ENCODE measurements at places on chromosomes 2 and 18.

DNA sequence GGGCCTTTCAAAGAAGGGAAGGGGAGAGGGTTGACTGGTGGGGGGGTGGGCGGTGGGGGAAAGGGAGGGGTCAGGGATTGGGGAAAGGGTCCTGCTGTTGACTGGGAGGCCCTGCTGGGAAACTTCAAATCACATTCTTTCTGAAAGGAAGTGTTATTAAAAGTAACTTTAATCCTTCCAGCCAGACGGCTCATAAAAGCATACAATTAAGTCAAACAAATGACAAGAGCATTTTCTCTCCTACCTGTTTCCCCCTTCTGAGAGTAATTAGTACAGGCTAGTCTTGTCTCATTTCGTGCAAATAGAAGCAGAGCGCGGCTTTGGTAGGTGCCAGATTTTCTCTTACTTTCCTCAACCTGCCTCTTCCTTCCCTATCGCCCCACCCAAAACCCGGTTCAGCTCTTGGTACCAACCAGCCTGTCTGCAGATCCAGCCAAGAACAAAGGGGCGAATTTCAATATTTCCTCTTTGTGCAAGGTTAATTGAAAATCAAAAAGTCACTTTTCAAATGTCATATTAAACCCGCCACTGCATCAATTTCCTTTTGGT is 2112.6 kb upstream of the PIK3C3 start:
- DNase-seq, result peak; percentile 75

GRCh38 chr18:21513741-21514140 is 86.8 kb downstream of the ESCO1 start:
- DNase-seq, result no peak

- DNase-seq, result no peak
Observed at GRCh38 chr2:105845976-105846375, 101.3 kb downstream of the NCK2 start.

- DNase-seq, result no peak
Observed at GRCh38 chr18:37568671-37569070, 3.1 kb upstream of the CELF4 start.

DNA sequence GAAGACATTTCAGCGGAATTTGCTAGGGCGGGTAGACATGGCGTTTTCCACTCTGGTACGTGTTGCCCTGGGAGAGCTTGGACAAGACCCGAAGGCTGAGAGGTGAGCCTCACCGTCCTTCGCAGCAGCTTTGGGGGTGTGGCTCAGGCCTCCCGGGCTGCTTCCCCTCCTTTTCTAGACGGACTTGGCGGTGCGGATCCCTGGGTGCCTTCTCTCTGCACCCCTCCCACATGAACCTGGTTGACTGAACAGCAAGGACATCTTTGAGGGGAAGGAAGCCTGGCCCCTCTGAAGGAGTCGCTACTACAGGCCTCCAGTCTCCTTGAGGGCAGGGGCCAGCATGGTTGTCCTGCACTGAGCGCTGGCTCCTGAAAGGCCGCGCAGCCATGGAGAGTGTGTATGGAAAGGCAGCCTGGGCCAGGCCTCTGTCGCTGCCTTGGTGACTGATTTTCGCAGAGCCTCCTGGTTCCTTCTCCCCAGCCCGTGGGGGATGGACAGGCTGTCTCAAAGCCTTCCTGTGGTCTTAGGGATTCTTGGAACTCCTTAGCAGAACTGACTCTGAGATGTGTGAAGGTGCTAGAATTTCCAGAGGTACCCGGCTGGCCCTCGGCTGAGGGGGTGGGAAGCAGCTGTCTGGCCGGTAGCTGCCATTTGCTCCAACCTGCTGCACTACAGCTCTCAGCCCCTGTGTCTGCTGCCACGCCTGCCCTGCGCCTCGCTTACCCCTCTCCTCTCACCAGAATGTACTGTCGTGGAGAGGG is 9.9 kb downstream of the CNNM4 start:
- no peak for DNase-seq

DNA sequence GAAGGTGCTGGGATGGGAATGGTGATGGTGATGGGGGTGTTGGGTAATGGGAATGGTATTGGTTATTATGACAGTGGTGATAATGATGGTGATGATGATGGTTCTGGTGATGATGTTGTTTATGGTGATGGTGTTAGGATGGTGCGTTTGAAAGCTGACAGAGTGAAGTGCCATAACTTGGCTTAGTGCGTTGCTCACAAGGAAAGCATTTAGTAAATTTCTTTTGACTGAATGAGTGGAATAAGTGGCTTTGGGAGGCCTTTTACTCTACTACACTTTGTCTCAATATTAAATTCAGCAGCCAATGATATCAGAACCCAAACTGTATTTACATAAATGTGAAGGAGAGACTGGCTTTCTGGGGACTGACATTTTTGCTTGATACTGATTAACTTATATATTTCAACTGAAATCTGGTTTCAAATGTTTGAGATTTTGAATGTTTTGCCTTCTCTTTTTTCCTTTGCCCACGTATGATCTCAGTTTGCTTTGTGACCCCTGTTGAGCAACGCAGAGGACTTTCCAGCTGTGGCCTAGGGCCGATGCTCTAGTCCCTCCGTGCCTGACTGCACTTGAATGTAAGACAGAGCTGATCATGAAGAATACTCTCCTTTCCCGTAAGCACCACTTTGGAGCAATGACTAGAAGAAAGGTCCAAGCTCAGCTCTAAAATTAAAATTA is 128.5 kb upstream of the SH3BP4 start:
- DNase-seq, result no peak

DNA sequence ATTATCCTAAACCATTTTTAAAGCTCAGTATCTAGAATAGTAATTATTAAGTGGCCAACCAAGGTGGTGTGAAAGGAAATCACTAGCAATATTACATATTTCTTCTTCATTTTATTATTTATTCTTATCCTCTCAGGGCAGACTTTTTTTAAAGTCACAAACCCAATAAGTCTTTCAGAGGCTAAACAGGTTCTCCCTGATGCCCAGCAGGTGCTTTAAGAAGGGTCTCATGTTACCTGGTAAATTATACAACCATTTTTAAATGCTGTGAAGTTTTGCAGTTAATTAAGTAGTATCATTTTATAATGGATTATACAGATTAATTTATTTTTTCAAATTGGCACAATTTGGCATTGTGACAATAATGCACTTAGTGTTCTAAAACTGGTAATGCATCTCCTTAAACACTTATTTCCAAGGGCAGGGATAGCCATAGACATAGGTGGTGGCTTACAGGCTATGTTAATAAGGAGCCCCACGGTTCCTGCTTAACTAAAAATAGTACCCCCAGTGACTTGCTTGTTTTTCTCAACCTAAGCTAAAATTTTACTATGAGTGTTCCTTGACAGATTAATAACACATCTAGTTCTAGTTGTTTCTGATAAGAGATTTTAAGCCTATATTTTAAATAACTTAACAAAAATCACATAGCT is 67.0 kb downstream of the PMS1 start:
- DNase-seq, result no peak

Measured in NCI-H146 (cell line).